ENCODE measurements at places on chromosomes 4 and X.

- DNase-seq, result no peak
Measured at GRCh38 chr4:62717154-62717553, 1517.0 kb downstream of the ADGRL3 start.

DNA sequence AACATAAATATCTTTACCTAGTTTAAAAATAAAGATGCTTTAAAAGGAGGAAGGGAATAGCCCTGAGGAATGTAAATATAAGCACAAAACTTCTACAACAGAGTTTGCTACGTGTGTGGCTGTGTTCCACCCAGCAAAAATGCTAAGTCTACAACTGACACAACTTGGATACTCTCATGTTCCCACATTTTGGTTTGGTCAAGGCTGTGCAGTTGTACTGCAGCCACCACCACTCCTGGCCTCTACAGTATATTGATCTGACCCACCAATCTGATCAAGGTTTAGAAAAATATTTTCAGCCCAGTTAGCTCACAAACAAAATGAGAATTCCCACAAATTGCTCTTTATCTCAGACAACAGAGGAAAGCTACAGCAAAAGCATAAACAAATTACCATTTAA lies 12.1 kb downstream of the F9 start:
- no peak for DNase-seq

DNA sequence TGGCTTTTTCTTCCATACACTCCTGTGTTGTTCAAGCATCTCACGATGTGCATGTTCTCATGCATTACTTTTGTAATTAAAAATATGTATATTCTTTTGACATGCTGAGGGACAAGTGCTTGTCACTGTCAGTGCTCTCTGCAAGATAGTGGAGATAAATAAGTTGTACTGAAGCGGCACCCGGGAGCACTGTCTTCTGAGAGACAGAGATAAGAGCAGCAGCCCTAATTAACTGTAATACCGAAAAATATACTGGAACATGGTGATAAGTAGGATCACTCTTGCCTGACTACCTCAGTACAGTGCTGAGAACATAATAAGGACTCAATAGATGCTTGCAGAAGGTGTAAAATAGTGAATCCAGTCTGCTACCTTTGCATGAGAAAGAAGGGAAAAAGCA lies 9.4 kb upstream of the GPR173 start:
- no peak for DNase-seq

GRCh38 chr4:6443035-6444023 lies 29.1 kb downstream of the PPP2R2C start:
- DNase-seq, result no peak

- no peak for DNase-seq
Measured at GRCh38 chr4:135240796-135241195, 1039.2 kb upstream of the PABPC4L start.

- no peak for DNase-seq
Measured at GRCh38 chr4:111961809-111962208, 183.4 kb upstream of the FAM241A start.

DNA sequence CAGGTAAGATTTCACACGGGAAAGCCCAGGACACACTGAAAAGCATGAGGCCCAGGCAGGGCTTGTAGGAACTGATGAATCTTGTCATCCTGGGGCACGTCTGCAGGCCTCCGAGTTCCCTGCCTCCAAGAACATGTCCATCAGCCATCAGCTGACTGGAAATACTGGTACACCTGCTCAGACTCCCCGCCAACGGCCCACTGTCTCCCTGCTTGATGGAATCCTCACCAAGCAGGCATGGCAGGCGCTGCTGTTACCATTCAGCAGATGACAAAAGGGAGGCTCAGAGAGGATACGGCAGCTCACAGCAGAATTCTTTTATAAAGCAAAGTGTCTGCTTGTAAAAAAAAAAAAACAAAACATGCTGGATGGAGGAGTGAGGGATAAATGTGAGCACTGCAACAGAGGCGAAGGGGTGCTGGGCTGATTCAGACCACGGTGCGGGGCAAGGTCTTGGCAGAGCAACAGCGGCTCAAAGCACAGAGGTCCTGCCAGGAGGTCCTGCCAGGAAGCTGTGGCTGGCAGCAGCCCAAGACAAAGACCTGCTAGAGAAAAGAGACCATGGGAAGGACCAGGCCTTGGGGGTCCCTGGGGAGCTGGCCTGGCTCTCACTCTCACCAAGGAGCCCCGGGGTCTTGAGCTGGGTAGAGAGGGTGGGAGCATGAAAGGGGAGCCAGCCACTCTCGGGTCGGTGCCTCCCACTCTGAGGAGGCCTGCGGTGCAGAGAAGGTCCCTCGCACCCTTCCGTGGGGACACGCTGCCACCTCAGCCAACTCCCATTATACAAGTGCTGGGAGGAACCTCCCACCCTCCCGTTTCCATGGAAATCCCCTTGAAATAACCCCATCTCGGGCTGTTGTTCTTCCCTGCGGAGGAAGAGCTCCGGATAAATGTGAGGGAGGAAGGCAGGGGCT lies 25.6 kb downstream of the PPP2R2C start:
- no peak for DNase-seq

- DNase-seq, result no peak
Measured at GRCh38 chr4:81319657-81320056, 104.6 kb upstream of the PRKG2 start.

GRCh38 chrX:19886883-19887531 lies 393 bp downstream of the SH3KBP1 start:
- no peak for DNase-seq

DNA sequence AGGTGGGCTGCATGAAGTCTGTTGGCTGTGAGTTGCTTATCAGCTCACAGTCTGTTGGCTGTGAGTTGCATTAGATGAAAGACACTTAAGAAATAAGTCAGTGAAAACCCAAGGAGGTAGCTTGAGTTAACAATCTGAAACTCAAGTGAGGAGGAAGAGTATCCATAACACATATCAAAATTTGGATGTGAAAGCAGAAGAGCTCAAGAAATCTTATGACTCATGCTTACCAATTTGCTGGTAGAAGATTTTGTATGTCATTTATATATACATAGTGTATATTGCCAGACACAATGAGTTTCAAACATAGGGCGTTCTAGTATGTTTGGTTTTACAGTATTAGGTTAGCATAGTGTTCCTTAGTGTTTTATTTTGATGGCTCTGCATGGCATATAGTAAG lies 107.4 kb downstream of the DDIT4L start:
- no peak for DNase-seq

DNA sequence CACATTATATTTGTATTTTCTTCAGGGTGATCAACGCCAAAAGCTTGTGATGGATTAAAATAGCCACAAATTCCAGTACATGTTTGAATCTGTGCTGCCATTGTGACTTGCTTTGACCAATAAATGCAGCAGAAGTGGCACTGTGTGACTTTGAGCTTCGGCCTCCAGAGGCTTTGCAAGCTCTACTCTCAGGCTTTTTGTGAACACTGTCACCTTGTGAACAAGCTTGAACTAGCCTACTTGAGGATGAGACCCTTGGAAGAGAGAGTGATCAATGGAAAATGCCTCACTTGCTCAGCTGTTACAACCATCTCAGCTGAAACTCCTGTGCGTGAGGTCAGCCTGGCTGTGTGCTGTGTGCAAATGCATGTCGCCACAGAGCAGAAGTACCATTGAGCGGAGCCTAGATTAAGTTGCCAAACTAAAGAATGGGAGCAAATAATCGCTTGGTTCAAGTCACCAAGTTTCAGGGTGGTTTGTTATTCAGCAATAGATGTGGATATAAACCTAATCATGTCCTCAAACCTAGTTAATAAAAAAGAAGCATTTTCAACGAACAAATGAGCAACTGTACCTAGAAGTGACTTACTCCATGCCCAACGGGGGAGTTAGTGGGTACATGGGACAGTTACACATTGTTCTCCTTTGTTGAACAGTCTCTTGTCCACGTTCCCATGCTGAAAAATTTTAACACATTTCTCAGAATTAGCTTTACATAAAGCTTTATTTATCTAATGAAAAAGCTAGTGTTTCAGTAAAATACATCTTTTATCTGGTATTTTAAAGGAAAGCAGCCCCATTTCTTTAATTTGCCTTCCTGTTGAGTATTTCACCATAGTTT lies 23.5 kb downstream of the NOA1 start:
- no peak for DNase-seq

DNA sequence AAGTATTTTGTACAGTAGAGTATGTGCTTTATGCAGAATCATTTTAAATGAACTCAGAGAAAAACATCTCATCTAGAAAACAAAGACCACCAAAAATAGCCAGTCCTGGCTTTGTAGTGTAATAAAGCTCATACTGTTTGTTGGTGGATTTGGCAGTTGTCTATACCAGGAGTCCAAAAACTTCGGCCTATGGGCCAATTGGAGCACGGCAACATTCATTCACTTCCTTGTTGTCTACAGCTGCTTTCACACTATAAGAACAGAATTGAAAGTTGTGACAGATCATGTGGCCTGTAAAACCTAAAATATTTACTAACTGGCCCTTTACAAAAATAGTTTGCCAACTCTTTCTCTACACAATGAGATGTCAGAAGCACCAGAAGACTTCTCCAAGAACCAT lies 5.3 kb downstream of the FBXW7 start:
- no peak for DNase-seq

DNA sequence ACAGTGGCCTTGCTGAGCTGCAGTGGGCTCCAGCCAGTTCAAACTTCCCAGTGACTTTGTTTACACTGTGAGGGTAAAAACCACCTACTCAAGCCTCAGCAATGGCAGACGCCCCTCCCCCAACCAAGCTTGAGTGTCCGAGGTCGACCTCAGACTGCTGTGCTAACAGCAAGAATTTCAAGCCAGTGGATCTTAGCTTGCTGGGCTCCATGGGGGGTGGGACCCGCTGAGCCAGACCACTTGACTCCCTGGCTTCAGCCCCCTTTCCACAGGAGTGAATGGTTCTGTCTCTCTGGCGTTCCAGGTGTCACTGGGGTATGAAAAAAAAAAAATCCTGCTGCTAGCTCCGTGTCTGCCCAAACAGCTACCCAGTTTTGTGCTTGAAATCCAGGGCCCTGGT lies 168.9 kb upstream of the INTU start:
- no peak for DNase-seq

- no peak for DNase-seq
Measured at GRCh38 chrX:14351611-14352303, 177.6 kb upstream of the GLRA2 start.

DNA sequence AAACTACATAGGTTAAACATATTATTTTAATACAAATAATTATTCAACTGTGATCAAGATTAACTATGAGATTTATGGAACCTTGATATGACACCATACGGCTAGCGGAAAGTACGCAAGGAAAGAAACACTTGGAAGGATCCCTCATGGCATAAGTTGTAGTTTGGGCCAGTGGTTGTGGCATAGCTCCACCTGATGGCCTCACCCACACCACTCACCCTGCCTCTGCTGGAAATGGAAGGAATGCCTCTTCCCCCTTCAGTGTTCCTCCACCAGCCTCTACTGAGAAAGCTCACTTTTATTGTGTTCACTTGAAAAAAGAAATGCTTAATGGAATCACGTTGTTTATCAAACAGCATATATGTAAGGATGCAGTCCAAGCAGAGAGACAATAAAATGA lies 86.4 kb downstream of the BMP15 start:
- no peak for DNase-seq

Measured in stimulated activated CD8-positive, alpha-beta memory T cell treated with anti-CD3 and anti-CD28 coated beads, Interleukin-7, amount 100 ng/mL, for 48 hours (primary cell).